Activated CD4-positive, CD25-positive, alpha-beta regulatory T cell treated with anti-CD3 and anti-CD28 coated beads, Interleukin-2, amount 50 U/mL, for 16 hours (primary cell): ENCODE measurements at places on chromosomes 12 and 14.

DNA sequence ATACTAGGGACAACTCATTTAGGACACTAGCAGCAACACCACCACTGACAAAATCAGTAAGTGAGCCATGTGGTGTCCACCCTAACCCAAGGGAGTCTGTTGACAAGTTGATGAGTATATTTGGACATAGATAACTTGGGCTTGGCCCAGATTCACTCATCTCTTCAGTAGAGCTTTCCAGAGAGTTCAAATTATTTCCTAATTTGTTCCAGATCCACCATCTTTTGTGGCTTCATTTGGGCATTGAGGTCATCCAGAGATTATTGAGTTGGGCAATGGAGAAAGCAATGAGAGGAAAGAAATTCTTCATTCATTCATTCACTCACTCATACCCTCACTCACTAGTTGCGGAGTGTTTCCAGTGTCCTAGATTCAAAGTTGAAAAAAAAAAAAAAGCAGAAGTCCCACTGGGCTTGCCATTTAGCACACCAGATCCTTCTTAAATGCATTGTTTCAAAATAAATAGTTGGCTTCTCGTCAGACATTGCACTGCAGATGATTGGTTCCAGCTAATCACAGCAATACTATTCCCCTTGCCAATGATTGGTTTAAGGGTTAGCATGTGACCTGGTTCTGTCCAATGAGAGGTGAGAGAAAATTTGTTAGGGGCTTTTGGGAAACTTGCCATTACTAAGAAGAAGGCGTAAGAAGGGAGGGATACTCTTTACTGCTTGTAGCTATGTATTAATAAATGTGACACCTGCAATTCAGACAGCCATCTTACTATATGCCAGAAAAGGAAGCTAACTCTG is 31.8 kb upstream of the WSCD2 start:
- DNase-seq = no peak

- DNase-seq = peak; percentile 20
These were observed at the start of gene SYNJ2BP for GRCh38 chr14:70416725-70417349. TSS of gene SYNJ2BP (minus strand) at chr14:70417090. CDS start at chr14:70416963, 127 bp downstream.

- DNase-seq = no peak
These were observed 88.6 kb downstream of the DDHD1 start for GRCh38 chr14:53064475-53064874.

DNA sequence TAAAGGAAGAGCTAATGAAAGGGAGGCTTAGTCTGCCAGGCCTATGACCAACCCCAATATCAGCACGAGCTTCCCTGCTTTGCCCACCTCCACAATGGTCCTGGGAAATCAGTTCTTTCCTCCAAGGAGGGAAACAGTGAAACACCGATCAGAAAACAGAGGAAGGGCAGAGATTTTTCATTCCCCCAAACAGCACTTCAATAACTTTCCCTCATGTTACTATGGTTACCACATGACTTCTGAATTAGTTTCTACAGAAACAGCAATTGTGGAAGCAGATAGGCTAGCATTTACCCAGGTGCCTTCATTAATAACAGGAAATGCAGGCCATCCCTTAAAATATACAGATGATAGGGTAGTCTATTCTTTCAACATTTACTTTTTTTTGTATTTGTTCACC is 35.9 kb downstream of the TRIM9 start:
- DNase-seq = no peak

GRCh38 chr14:70234066-70234950 is 45.6 kb upstream of the SLC8A3 start:
- no peak for DNase-seq
